GM03348 (cell line): ENCODE measurements at places on chromosomes 3 and 15.

DNA sequence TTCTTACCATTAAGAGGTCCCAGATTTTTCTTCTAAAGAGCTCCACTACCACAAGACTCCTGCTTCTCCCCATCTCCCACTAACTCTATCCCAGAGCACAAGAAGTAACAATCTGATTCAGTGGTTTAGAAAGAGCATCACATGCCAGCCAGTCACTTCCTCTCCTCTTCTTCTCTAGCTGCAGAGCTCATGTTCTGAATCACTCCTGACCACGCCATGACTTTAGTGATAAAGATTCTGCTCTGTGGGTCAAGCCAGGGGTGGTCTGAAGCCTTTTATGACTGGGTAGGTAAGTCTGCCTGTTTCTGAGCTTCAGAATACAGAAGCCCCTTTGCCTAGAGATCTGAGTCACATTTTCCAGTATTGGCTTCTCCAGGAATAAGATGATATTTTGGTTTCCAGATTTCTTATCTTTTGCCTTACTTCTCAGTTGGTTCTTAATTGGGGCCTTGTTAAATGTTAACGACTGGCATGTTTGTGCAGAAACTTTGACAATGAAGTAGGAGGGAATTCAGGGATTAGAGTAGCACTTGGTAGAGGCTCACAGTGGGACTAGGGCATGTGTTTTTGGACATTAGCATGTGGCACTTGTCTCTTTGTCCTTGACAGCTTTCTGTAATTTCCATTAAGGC lies 27.6 kb upstream of the ADAMTSL3 start:
- DNase-seq, result no peak

GRCh38 chr3:100024520-100025303 lies 89.6 kb downstream of the FILIP1L start:
- no peak for DNase-seq

GRCh38 chr3:28114893-28115292 lies 126.5 kb upstream of the CMC1 start:
- no peak for DNase-seq

DNA sequence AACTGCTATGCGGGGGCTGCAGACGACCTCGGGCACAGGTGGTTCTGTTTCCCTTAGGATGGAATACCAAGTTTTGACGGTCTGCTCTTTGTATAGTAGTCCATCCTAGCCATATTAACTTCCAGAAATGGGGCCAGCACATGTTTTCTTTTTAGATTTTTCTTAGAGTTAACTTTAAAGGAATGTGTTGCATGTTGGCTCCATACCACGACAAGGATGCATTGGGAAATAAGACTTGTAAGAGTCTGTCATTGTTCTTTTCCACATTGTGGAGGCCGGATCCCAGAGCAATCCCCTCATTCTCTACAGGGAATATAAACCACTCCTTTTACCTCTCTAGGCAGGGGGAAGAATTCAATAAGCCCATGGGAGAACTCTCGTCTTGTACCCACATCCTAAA lies 87.1 kb upstream of the PLSCR4 start:
- peak; percentile 8 for DNase-seq

- DNase-seq, result no peak
These were observed 68.0 kb upstream of the WNT7A start for GRCh38 chr3:13947912-13948311.

GRCh38 chr3:127772827-127773751 lies 49.2 kb downstream of the MGLL start:
- DNase-seq, result no peak

- DNase-seq, result no peak
These were observed 29.2 kb upstream of the TPRG1 start for GRCh38 chr3:189142527-189142926.

DNA sequence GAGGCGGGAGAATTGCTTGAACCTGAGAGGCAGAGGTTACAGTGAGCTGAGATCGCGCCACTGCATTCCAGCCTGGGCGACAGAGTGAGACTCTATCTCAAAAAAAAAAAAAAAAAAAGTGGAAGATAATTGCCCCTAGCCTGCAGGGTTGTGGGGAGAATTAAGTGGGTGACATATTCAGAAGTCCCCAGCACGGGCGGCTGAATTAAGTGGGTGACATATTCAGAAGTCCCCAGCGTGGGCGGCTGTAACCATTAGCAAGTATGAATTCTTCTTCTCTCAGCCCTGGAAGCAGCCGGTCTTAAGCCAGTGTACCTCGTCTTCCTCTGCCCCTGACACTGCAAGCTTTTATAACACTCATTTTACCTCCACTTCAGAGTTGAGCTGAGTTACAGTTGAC lies 44.7 kb downstream of the FBLN2 start:
- DNase-seq, result no peak

GRCh38 chr3:56468184-56469106 lies at the start of gene ERC2:
ERC2 (minus strand) TSS chr3:56468467.
- peak; percentile 62 for DNase-seq

DNA sequence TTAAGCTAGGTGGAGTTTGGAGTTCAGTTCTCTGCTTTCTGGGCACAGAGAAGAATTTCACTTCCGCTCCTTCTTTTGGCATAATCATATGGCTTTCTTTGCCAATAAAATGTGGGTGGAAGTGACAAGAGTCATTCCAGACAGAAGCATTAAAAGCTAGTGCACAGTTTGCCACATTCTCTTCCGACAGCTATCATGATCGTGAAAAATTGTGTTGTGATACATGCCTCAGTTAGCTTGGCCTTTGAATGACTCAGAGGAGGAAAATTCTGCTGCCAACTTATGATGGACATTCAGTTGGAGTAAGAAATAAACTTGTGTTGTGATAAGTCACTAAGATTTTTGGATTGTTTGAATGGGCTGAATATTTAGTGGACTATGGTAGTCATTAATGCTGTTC lies 291.7 kb upstream of the SATB1 start:
- DNase-seq, result no peak

DNA sequence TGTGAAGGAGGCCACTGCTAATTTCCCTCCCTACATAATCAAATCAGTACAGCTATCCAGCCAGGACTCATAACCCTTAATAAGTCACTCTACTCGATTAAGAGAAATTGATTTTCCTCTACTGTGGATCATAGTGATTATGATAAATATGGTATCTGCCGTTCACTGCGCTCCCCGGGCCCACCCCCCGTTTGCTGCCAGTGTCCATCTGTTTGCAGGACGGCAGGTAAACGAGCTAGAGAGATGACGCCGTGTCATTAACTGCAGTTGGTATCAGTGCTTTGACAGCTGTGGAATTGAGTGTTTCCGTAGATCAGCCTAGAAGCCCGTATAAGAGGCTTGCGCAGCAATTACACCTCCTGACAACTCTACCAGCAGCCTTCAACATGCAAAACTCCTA lies 94.9 kb downstream of the ROBO2 start:
- DNase-seq, result no peak

- DNase-seq, result no peak
These were observed 521.1 kb downstream of the NR2F2 start for GRCh38 chr15:96851613-96852012.

- no peak for DNase-seq
These were observed 1.3 kb upstream of the HACD2 start for GRCh38 chr3:123586131-123586530.

- peak; percentile 83 for DNase-seq
These were observed 283.1 kb downstream of the FGF12 start for GRCh38 chr3:192444096-192444790.

DNA sequence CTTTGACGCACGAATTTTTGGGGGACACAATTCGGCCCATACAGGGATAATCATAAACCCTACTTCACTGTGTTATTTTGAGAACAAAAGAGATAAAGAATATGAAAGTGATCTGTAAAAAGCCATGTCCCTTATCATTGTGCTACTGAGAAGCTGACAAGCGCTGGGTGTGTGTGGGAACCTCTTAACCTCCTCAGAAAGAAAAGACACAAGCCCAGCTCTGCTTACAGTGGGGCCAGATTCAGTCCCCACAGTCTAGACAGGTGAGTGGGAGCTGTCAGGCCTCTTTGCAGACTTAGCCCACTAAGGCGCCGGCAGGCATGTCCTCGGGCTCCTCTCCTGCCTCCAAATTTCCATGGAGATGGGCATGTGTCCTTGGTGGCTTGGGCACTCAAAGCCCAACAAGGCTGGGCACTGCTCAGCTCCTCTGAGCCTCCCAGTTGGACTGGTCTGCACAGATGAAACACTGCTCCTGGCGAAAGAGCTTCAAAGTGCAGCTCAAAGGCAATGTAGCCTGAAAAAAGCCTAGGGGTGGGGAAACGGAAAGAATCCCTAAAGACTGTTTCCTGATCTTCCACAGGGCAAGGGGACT lies 64.4 kb upstream of the ETV5 start:
- DNase-seq, result no peak

- no peak for DNase-seq
These were observed 4.2 kb downstream of the MAPKBP1 start for GRCh38 chr15:41778521-41778920.

GRCh38 chr15:77709135-77709886 lies 76.6 kb upstream of the LINGO1 start:
- DNase-seq, result no peak

GRCh38 chr15:60681353-60681752 lies 202.4 kb upstream of the ICE2 start:
- no peak for DNase-seq

- DNase-seq, result no peak
These were observed 140.2 kb downstream of the CACNA2D3 start for GRCh38 chr3:54262541-54262940.

DNA sequence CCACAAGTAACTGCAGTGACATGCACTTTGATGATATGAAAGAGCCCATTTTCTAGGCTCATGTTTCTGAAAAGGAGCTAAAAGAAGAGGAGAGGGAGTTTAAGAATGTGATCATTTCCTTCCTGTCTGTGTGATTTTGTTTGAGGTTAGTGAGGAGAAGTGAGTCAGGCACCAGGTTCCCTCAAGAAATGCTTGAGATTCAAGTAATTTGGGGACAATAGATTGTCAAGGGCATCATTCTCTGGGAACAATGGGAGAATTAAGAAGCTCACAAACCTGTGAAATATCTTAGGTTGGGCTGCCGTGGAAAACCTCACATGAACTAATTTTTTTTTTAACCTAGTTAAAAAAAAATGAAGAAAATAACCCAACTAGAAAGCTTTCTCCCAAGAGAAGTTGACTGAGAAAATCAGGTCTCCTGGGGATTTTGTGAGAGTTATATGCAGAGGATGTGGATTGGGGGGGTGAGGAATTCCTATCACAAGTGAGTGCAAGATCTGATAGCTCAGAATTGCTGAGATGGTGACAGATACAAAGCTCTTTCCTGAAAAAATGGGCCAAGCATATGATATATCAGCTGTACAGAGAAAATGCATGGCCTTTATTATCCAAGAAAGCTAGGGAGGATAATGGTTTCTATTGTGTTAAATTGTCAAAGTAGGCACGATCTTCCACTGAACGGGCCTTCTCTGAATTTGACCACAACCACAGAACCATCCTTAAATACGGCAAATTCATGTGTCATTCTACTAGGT lies 203.3 kb downstream of the FEZF2 start:
- DNase-seq, result peak; percentile 31

GRCh38 chr3:30408105-30408557 lies 198.3 kb upstream of the TGFBR2 start:
- DNase-seq, result no peak

DNA sequence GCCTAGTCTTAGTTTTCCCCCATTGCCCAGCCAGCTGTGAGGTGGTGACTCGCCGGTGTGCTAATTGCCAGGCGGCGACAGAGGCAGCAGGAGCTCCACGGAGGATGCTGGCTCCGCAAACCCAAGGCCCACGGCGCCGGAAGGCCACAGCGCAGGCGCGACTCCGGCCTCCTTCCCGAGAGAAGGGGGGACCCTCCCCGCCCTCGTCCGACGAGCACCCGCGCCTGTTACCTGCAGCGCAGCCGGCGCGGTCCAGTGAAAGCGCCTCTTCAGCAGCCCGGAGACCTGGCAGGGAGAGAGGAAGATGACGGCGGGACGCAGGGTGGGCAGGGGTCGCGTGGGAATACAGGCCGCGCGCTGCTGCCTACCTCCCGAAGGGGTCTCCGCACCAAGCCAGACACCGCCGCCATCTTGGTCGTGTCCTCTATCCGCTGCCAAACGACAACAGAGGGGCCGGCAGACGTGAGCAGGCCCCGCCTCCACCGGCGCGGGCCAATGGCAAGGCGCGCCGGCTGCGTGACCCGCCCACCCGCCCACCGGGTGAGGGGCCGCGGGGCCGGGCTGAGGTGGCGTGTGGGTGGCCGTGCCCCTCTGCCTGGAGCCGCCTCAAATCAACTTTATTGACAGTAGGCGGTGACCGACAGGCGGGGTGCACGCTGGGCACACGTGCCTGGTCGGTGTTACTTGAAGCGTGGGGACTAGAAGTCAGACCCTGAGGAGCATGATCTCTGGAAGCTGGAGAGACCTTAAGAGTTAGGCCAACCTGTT lies at the start of gene PDHB:
TSS of gene PDHB (minus strand) at position 433 of the 768 bp plus-strand sequence. CDS start at position 410, 23 bp downstream.
- DNase-seq, result peak; percentile 98

DNA sequence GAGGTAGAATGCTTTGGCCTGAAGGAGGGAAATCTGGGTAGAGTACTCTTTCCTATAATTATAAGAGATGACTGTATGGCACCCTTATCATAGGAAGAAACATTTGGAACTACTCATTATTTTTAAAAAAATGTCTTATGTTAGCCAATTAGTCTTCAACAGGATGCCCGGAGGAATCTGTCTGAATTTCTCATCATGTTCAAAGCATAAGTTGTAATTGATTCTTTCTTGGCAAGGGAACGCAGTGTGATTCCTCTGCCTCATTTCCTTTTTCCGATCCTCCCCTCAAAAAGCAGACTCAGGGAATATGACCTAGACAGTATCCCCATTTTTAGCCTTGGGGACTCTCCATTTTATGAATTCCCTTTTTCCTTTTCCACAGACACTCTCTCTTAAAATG lies 165.1 kb downstream of the IL5RA start:
- DNase-seq, result no peak

GRCh38 chr3:9211155-9211950 lies 38.1 kb downstream of the SRGAP3 start:
- DNase-seq, result peak; percentile 71

- DNase-seq, result no peak
These were observed 3.2 kb downstream of the MGLL start for GRCh38 chr3:127819086-127819485.

GRCh38 chr15:59491062-59491461 lies 53.1 kb downstream of the FAM81A start:
- no peak for DNase-seq

DNA sequence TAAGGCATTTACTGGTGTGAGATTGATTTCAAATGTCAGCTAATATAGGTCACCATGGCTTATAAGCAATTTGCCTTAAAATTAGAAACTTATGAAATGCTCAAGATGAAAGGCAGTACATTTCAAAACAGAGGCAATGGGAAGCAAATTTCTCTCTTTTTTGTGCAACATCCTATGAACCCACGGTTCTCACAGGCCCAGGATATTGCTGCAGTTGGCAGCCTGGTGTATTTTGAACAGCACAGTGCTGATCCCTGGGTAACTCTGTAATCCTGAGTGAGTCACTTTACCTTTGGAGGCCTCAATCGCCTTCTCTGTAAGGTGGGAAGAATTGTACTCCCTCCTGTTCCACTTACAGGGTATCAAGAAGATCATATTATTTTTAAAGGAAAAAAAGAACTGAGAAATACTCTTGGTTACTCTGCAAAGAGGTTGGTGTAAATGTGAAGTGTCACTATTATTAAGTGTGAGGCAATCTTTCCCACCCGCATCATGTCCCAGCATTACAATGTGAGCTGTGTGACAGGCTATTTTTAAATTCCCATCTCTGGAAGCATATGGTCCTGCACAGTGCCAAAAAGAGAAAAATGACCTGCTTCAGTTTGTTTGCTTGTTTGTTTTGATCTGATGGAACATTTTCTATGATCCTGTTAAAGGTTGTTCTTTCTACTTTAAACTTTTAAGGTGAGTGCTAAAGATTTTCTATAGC lies 190.1 kb upstream of the LPP start:
- DNase-seq, result no peak

GRCh38 chr15:75591655-75592364 lies 12.7 kb upstream of the PTPN9 start:
- DNase-seq, result no peak

GRCh38 chr3:191094057-191094845 lies 104.8 kb upstream of the OSTN start:
- peak; percentile 72 for DNase-seq

- peak; percentile 4 for DNase-seq
These were observed 34.7 kb upstream of the SLC24A5 start for GRCh38 chr15:48086133-48086532.
